ENCODE measurements at places on chromosomes 12 and 14.

- no peak for DNase-seq
These were observed 130.7 kb downstream of the DIO2 start for GRCh38 chr14:80080601-80081000.

- DNase-seq: no peak
These were observed 60.4 kb downstream of the PPP1R36 start for GRCh38 chr14:64610049-64610746.

- DNase-seq: no peak
These were observed 133.8 kb downstream of the ITPR2 start for GRCh38 chr12:26699237-26699636.

DNA sequence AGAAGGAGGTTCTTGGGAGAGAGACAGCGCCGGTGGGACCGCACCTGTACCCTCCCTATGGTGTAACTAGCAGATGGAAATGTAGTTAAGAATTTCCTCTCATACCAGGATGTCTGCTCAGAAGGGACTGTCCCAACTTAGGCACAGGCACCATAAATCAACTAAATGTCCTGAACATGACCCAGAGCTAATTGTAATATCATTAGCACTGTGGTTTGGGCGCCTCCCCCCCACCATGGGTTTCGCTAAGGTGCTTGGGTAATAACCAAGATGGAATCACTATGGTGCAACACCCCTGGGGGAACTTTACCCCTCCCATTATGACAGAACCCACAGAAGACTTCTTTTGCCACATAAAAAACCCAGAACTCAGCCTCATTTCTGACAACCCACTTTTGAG lies 15.9 kb downstream of the ZNF641 start:
- no peak for DNase-seq

DNA sequence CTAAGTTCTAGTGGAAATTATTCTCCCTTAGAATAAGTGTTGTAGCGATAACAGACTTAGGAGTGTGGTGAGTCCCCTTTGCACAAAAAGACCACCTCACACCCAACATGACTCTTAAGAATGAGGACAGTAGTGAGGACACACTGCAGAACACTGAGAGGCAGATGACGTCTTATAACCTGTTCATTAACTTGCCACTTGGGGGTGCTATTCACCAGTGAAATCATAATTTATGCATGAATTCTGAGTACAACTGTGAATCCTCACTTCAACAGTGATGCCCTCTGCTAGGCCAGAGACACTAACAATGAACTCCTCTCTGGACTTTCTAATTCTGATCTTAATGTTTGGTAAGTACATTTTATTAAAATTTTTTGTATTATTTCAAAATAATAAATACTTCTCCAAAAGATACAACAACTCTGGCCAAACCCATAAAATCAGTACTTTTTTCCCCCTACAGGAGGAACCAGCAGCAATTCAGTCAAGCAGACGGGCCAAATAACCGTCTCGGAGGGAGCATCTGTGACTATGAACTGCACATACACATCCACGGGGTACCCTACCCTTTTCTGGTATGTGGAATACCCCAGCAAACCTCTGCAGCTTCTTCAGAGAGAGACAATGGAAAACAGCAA lies 274.7 kb downstream of the DAD1 start:
- DNase-seq: no peak

DNA sequence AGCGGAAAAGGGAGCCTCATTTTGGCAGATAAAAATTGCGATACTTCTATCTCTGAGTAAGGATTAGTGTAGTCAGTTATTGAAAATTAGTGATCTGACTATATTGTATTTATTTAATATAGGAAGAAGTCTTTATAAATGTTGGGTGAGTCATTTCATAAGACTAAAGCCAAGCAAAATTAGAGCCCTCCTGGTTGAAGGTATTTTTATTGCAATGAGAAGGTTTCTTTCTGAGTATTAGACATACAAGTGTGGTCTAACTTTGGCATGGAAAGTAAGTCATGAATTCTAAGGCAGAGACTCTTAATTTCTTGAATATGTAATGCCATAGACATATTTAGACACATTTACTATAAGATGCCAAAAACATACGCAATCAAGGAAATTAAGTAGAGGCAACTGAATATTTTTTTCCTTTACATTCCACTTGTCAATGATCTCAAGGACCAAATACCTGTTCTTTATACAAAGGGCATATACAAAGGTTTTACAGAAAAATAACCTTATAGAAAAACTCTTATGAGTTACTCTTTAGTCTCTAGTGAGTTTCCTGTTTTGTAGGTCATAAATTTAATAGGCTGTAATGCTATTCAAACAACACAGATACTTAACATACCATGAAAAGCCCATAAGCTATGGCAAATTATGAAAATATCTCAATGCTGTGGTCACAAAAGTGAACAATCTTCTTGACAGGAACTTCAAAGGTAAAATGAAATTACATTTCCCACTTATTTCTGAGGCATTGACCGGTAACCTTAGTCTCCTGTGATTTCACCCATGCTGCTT lies 156.6 kb upstream of the BTG1 start:
- no peak for DNase-seq

DNA sequence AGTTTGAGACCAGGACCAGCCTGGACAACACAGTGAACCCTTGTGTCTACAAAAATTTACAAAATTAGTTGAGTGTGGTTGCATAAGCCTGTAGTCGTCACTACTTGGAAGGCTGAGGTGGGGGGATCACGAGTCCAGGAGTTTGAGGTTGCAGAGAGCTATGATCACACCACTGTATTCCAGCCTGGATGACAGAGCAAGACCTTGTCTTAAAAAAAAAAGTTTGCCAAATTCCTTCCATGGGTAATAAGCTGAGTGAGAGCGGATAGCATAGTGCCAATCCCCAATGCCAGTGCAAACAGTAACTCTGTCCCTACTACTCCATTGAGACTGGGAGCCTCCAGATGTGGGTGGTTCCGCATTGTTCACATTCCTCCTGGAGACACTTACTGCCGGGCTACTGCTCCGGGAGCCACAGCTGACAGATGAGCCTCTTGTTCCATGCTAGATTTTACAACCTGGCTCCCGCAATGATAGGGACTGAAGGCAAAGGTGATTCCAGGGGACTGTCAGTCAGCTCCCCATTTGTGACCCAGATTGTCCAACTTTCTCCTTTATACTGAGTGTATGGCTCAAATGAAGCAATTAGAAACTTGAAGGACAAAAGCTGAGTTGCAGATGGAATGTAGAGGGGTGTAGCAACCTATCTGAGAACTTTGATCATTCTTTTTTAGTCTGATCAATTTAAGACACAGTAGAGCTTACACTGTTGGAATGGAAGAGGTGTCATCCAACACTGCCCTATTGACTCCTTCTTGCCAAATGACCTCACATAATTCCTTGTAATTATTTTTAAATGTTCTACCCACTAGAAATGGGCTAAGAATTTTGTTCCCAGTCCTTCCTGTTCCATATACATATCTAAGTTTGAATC lies 13.4 kb upstream of the FRMD6 start:
- DNase-seq: no peak

DNA sequence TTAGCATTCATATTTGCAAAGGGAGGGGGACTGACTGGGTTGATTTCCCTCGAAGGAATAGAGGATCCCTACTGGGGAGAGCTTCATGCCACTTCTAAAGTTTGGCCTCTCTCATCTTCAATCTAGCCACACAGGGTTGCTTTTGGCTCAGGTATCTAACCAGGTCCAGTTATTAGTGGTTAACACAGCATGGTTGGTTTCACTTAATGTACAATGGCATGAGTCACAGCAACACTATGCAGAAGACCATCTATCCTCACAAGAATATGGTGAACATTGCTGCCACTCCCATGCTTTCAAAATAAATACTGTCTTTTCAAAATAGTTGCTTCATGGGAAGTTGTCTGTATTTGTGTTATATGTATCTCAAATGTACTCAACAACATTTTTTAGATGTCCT lies 6.6 kb upstream of the RAB3IP start:
- no peak for DNase-seq

- no peak for DNase-seq
These were observed 52.4 kb downstream of the DICER1 start for GRCh38 chr14:95104911-95105310.

- DNase-seq: no peak
These were observed 184.4 kb upstream of the BCL2L14 start for GRCh38 chr12:11886339-11886738.

- no peak for DNase-seq
These were observed 54.7 kb upstream of the PLEKHG3 start for GRCh38 chr14:64649383-64649998.

- DNase-seq: no peak
These were observed 37.5 kb upstream of the CIT start for GRCh38 chr12:119914666-119915065.

DNA sequence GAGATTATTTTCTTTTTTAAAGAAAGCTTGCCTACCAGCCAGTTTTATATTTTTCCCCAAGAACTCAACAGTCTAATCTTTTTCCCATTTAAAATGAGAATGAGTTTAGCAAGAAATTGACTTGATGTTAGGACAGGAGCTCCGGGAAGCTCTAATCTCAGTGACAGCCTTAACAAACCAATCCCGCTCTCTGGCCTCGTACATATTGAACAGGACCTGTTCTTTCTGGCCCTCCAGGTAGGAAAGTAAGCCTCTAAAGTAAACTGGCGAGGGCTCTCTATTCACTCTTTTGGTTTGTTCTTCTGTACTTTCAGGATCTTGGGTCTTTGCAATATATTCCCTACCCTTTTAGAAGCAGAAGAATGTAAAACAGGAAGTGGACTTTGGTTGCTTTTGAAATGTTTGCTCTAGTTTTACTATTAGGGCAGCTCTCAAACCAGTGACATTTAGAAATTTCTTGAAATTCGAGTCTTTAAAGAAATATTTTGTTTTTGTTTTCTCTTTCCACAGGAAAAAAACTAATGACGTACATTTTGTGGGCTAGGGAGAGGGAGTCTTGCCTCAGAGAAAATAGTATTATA lies 17.9 kb upstream of the NPAS3 start:
- no peak for DNase-seq

DNA sequence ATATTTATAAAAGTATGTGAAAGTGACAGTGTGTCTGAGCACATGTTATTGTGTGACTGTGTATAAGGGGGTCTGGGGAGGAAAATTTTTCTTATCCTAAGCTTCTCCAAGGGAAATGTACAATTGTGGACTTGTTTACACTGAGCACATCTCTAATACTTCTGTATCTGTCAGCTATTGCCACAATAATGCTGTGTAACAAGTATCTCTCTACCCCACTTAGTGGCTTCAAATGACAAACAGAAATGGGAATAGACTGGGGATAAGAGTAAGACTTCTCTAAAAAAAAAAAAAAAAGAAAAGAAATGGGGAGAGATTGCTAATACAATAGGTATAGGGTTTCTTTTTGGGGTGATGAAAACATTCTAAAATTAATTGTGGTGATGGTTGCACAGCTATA lies 44.3 kb upstream of the CCDC63 start:
- no peak for DNase-seq

DNA sequence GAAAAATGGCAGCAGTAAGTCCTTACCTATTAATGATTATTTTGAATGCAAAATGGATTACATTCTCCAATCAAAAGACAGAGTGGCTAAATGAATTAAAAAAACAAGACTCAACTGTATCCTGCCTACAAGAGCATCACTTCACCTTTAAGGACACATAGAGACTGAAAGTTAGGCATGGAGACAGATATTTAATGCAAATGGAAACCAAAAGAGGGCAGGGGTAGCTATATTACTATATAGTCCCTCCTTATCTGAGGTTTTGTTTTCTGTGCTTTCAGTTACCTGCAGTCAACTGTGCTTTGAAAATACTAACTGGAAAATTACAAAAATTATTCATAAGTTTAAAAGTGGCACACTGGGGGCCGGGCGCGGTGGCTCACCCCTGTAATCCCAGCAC lies 17.2 kb downstream of the NECAP1 start:
- DNase-seq: no peak

- no peak for DNase-seq
These were observed 16.5 kb downstream of the KRT85 start for GRCh38 chr12:52350786-52351185.

DNA sequence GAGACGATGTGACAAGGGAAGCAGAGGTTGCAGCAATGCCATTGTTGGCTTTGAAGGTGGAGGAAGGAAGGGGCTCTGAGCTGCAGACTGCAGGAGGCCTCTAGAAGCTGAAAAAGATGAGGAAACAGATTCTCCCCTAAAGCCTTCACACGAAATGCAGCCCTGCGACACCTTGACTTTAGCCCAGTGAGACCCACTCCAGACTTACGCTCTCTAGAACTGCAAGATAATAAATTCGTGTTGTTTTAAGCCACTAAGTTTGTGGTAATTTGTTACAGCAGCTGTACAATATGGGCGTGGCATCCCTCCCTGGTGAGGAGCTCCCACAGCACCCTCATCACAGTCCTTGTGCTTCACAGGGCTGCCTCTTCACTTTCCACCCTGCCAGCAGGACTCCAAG lies 53.2 kb downstream of the GOLGA5 start:
- no peak for DNase-seq

DNA sequence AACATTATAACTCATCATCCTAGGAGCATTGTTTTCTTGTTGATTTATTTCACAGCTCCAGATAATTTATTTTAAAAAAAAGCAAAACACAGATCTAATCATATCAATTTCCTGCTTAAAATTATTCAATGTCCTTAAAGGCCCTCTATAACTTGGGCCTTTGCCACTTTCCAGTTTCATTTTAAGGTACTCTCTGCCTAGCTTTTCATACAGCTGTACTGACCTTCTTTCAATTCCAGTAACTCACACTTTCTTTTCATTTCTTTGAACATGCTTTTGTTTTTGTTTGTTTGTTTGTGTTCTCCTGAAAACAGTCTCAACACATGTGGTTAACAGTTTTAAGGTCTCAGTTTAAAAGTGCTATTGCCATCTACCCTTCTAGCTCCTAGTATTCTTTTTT lies 281.9 kb downstream of the ACSS3 start:
- no peak for DNase-seq

- DNase-seq: no peak
These were observed 436.7 kb upstream of the FBXO33 start for GRCh38 chr14:39868949-39869348.

- DNase-seq: no peak
These were observed 320.8 kb downstream of the ZFP36L1 start for GRCh38 chr14:68471964-68472508.

DNA sequence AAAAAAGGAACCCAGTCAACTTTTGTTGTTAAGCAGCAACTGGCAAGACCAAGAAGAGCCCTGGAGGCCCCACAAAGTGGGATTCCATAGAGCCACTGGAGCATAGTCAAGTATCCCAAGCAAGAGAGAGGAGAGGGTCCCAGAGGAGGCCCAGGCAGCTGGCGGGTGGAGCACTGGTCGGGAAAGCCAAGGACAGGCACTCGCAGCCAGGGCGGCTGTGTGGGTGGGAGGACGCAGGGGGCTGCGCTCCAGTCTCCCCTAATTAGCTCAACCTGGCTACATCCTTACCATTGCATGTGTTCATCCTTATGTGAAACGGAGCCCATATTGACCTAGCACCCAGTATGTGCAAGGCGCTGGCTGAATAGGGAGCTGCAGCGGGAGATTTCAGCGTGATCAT lies 18.3 kb upstream of the ZFP36L1 start:
- DNase-seq: no peak

GRCh38 chr12:93664573-93665138 lies 12.5 kb upstream of the CRADD start:
- DNase-seq: no peak

GRCh38 chr12:69927164-69927563 lies 102.1 kb downstream of the MYRFL start:
- no peak for DNase-seq

- no peak for DNase-seq
These were observed 45.4 kb downstream of the RFLNA start for GRCh38 chr12:124340080-124340900.

Measured in activated CD4-positive, CD25-positive, alpha-beta regulatory T cell treated with anti-CD3 and anti-CD28 coated beads, Interleukin-2, amount 50 U/mL, for 16 hours (primary cell).